ENCODE measurements at places on chromosomes 16 and 17.

DNA sequence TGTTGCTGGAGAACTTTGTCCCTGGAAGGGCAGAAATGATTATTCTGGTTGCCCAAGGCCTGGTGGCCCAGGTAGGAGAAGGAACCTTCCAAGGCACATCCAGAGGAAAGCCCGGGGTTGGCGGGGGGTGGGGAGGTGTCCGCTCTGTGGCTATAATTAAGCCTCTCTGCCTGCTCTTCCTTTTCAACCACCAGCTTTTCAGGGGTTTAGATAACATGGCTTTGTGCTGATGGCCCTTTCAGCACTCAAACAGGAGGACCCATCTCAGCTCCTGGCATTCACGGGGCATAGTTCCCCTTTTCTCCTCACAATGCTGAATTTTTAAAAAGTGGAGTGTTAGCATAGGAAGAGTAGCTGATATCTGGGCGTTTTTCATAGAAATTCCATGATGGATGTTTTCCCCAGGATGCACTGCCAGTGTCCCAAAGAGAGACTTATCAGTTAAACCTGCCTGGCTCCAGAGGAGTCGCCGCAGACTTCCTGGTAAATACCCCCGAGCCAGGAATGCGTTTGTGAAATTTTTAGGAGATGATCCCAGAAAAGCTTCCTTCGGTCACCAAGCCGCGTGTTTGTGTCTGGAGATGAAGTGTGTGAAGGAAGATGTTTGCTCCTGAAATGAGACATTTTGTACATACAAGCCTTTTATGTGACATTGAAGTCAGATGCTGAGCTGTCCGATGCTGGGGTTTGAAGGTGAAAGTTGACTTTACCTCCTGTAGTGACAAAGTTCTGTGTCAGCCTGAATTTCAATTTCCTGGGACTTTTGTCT lies 188.5 kb downstream of the MSI2 start:
- DNase-seq, result no peak

DNA sequence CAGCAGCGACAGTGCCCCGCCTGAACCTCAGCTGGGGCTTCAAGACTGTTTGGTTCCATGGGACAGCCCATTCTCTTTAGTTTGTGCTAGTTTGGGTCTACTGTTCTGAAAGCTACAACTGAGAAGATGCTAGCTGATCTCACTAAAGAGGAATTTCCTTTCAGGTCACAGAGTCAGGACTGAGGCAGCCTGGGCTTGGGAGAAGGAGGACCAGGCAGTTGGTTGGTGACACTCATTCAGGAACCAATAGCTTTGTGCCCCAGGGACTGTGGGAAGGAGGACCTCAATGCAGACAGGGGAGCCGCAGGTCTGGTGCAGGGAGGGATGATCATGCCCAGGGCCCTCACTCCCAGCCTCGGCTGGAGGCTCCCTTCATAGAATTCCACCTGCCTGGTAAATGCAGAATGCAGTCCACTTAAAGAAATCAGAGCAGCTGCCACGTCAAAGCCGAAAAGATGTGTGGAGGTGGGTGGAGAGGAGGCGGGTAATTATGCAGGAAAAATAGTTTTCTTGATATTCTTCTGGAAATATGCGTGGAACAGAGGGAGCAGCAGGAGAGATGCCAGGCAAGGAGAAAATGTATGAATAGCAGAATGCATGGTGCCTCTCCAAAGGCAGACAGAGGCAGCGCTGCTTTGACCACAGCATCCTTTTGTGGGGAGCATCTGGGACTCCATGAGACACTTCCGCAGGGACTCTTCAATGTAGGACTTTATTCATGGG lies 32.6 kb upstream of the ZFP90 start:
- DNase-seq, result no peak

DNA sequence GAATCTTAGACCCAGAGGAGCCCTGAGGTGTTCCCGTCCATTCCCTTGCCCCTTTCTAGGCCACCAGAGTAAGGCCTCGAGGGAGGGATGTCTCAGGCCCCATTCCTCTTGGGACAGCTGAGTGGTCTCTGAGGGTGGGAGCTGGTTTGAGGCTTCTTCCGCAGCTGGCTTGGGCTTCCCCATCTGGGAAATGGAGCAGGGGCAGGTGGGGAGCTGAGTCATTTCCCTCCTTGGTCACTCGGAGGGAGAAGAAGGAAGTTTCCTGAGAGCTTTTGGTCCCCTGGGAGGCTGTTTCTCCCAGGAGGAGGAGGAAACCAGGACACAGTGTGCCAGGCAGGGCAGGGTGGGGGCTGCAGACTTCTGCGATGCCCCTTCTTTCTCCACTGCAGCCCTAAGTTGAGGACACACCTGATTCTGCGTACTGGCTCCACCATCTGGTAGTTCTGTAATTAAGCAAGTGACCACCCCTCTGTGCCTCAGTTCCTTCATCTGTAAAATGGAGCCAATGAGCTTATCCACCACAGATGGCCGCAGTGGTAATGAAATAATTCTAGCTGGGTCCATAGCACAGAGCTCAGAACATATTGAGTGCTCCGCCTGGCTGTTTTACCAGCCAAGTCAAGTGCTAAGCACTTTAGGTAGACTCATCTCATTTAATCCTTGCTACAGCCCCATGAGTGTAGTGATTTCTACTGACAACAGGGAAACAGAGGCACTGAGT lies 1.6 kb upstream of the KCNJ12 start:
- DNase-seq, result no peak

DNA sequence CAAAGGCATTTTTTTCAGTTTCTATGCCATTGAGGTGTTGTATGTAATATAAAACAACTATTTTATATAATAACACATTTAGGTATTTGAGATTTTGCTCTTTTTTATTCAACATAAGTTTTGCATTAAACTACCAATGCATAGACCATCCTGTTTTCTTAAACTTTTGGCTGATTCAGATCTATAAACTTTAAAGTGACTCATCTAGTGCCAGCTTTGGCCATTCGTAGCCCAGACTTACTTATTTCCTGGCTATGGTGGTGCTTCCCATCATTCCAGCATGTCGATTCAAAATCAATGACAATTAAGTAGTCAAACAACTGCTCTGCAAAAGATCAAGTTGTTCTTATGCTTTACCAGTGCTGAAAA lies 3.1 kb downstream of the ERI2 start:
- no peak for DNase-seq

GRCh38 chr17:50347117-50347893 lies 1.4 kb downstream of the XYLT2 start:
- DNase-seq, result no peak

- no peak for DNase-seq
Observed at GRCh38 chr17:6475411-6475810, 31.2 kb downstream of the PIMREG start.

GRCh38 chr16:56744996-56745640 lies 15.2 kb downstream of the NUP93 start:
- no peak for DNase-seq

- no peak for DNase-seq
Observed at GRCh38 chr17:55652825-55653224, 69.8 kb downstream of the TMEM100 start.

- DNase-seq, result no peak
Observed at GRCh38 chr16:77805398-77805797, 17.0 kb downstream of the VAT1L start.

DNA sequence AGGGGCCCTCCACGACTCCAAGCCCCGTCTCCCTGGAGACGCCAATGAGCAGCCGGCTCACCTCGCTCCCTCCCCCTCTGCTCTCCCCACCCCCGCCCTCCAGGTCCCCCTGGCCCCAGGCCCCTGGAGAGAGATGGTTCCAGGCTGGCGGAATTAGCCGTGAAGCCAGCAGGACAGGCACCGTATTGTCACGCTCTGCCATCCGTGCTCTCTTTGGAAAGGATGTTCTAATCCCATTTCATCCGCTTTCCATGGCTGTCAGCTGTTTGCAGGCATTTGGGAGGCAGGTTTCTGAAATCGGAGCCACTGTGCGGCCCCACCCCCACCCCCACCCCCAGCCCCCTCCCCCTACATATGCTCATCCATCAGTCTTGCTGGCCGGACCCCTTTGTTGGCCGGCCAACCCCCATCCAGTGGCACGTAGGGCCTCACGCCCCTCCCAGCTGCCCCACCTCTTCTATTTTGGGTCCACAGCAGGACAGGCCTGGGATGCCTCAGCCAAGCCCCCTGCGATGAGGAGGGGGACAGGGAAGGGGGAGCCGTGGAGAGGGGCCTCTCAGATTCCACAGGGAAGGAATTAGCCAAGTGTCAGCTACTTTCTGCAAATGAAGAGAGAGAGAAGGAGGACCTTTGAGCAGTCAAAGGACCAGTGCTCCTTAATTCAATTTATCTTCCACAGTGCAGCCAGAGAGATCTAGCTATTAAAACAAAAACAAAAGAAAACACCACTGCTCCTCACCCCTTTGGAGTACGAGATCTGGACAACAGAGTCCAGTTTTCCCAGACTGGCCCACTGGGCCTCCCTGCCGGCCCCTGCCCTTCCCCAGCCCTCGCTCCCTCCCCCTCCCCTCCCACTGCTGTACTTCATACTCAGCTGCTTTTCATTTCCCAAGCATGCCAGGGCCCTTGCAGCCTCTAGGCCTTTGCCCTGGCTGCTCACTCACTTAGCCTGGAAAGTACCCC lies 30.7 kb downstream of the SDK2 start:
- no peak for DNase-seq

- no peak for DNase-seq
Observed at GRCh38 chr17:9238340-9239245, 217.3 kb downstream of the NTN1 start.
